Activated naive CD4-positive, alpha-beta T cell treated with Interleukin-2 at 50 U/mL for 16 hours (primary cell): ENCODE measurements at places on chromosomes 6 and 20.

DNA sequence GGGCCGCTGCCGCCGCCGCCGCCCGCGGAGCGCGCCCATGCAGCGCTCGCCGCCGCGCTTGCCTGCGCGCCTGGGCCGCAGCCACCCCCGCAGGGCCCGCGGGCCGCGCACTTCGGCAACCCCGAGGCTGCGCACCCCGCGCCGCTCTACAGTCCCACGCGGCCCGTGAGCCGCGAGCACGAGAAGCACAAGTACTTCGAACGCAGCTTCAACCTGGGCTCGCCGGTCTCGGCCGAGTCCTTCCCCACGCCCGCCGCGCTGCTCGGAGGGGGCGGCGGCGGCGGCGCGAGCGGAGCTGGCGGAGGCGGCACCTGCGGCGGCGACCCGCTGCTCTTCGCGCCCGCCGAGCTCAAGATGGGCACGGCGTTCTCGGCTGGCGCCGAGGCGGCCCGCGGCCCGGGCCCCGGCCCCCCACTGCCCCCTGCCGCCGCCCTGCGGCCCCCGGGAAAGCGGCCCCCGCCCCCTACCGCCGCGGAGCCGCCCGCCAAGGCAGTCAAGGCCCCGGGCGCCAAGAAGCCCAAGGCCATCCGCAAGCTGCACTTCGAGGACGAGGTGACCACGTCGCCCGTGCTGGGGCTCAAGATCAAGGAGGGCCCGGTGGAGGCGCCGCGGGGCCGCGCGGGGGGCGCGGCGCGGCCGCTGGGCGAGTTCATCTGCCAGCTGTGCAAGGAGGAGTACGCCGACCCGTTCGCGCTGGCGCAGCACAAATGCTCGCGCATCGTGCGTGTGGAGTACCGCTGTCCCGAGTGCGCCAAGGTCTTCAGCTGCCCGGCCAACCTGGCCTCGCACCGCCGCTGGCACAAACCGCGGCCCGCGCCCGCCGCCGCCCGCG, 730 bp downstream of the INSM1 start:
- no peak for DNase-seq

GRCh38 chr20:45300961-45301360, 5.7 kb upstream of the RBPJL start:
- DNase-seq = peak; percentile 44

GRCh38 chr6:40845553-40845952, 193.5 kb downstream of the UNC5CL start:
- no peak for DNase-seq

DNA sequence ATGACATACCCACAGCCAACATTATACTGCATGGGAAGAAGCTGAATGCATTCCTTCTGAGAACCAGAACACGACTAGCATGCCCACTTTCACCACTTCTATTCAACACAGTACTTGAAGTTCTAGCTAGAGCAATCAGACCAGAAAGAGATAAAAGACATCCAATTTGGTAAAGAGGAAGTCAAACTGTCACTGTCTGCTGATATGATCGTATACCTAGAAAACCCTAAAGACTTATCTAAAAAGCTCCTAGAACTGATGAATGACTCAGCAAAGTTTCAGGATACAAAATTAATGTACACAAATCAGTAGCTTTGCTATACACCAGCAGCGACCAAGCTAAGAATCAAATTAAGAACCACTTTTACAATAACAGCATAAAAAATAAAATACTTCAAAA, 60.5 kb downstream of the EYS start:
- DNase-seq = no peak

- DNase-seq = no peak
These were observed 98.0 kb downstream of the SNAP25 start for GRCh38 chr20:10316582-10316981.

- no peak for DNase-seq
These were observed 37.9 kb upstream of the MAS1 start for GRCh38 chr6:159852877-159853276.

DNA sequence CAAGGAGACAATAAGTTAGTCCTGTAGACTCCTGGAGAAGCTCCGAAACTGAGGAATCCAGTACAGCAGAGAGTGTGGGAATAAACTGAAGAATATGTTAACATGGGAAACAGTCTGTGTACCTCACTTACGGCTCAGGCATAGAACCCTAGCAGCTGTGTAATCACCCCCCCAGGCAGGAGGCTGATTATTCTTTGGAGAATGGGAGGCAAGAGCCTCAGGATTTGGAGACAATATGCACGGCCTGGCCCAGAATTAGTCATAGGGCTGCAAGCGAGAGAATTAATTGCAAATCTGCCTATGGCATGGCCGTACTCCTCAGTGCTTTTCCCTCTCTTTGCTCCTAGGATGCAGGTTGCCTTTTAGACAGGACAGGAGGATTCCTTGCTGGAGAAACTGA, 27.5 kb upstream of the FYN start:
- DNase-seq = no peak

- peak; percentile 55 for DNase-seq
These were observed 25.1 kb downstream of the MYBL2 start for GRCh38 chr20:43691928-43692524.

DNA sequence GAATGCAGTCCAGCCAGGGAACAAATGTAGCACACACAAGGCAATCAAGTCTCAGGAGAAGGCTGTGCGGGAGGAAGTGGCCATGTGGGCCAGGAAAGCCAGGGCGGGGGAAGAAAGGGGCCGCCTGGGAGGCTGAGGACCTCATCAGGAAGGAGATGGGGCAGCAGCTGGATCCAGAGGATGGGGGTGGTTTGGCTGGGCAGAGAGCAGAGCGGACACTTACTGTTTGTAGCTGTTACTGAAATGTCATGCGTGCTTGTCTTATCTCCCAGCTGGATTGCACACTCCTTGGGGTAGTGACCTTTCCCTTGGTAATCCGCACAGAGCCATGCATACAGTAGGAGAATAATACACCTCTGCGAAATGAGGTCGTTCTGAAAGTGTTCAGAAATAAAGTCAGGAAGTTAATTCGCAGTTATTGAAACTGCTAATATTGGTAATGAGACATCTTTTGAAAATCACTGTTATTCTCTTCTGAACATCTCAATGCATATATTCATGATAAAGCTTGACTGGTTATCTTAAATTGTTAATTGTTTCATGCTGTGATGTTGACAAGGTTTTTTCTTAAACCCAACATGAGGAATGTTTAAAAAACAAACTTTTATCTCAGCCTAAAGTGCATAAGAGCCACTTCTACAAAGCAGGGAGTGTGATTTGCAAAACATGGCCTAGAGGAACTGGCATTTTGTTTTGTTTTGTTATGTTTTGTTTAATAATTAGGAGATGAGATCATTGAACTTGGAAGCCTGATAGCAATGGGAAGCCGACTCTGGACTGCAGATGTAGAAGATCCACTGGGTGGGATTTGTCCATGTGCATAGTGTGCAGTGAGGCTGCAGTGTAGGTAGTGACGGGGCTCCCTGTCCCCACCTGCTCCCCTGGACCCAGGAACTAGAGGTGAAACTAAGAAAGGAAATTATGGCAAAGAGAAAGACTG, 18.0 kb upstream of the MAP3K4 start:
- DNase-seq = no peak

GRCh38 chr6:108733706-108734265, 114.4 kb upstream of the ARMC2 start:
- DNase-seq = no peak

GRCh38 chr6:11969092-11969491, 43.0 kb upstream of the HIVEP1 start:
- no peak for DNase-seq

- no peak for DNase-seq
These were observed 83.5 kb downstream of the NDUFAF5 start for GRCh38 chr20:13868331-13868730.

GRCh38 chr20:52799130-52799529, 173.0 kb upstream of the TSHZ2 start:
- no peak for DNase-seq

DNA sequence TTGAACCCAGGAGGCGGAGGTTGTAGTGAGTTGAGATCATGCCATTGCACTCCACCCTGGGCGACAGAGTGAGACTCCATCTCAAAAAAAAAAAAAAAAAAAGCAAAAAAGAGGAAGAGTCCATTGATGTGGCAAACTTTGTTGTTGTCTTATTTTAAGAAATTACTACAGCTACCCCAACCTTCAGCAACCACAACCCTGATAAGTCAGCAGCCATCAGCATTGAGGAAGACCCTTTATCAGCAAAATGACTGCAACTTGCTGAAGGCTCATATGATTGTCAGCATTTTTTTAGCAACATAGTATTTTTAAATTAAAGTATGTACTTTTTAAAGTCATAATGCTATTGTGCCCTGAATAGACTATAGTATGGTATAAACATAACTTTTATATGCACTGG, 48.8 kb downstream of the ZFP64 start:
- no peak for DNase-seq

DNA sequence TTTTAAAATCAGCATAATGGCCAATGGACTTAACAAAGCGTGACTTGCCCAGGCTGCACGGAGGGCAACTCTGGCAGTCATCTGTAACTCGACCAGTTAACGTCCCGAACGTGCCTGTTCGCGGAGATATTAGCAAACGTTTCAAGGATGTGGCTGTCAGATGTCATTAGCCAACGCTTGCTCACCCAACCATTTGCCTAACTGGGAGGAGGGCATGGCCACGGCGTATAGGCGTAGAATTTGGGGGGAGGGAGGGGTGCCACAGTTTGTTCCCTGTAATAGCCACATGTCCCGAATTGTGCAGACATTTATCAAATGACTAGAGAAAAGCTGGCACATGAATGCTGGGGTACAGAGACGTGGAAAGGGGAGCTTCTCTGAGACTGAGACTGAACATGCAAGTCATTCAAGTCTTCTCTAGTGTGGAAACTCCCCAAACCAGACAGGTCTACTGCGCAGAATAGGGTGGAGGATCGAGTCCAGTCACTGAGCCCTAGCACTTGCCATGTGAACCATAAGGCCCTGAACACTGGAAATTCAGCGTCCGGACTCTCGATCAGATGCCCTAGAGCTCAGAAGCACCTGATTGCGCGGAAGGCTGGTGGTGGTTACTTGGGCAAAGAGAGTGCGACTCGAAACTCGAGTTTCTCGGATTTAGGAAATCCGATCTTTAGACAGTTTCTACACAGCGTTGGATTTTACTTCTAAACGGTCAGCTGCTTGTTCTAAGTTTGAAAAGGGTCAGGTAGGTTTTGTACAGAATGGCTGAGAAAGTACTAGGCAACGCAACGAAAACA, 32.6 kb downstream of the TFAP2B start:
- no peak for DNase-seq

- no peak for DNase-seq
These were observed 189.1 kb downstream of the BMP2 start for GRCh38 chr20:6956574-6956973.

- no peak for DNase-seq
These were observed 617.2 kb downstream of the PTPRT start for GRCh38 chr20:42572320-42573016.

GRCh38 chr6:144897441-144897921, 612.3 kb downstream of the UTRN start:
- no peak for DNase-seq

- DNase-seq = no peak
These were observed 172.1 kb upstream of the OLIG3 start for GRCh38 chr6:137666202-137666774.
